GM12878 (cell line): ENCODE measurements at places on chromosomes 7 and 10.
A peak's percentile ranks its signal among the peaks of the same experiment; 100 is the strongest.

- no peak for DNase-seq
Observed at GRCh38 chr7:74051629-74052410, 23.8 kb downstream of the ELN start.

GRCh38 chr10:118635674-118636402, 40.4 kb upstream of the PRLHR start:
- no peak for DNase-seq

GRCh38 chr10:11093771-11094736, 76.4 kb downstream of the CELF2 start:
- DNase-seq: no peak

- DNase-seq: no peak
Observed at GRCh38 chr7:152072421-152072820, 46.9 kb downstream of the GALNT11 start.

- DNase-seq: no peak
Observed at GRCh38 chr10:3412071-3412582, 239.5 kb upstream of the PITRM1 start.

DNA sequence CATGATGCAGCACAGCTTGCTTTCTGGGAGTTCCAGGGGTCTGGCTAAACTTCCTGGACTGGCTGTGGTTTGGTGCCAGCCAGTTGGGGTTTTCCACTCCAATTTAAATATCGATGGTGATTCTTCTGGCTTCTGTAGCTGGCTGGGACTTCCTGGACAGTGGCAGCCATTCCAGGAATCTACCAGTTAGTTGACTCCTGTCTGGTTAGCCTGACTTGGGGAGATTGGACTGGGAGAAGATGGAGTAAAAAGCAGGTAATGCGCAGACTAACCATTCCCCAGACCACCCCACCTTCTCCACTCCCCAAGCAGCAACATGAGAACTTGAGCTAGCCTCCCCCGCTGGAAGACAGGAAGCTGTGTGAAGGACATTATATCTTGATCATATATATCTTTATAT, 6.3 kb upstream of the PIP4K2A start:
- DNase-seq: no peak

DNA sequence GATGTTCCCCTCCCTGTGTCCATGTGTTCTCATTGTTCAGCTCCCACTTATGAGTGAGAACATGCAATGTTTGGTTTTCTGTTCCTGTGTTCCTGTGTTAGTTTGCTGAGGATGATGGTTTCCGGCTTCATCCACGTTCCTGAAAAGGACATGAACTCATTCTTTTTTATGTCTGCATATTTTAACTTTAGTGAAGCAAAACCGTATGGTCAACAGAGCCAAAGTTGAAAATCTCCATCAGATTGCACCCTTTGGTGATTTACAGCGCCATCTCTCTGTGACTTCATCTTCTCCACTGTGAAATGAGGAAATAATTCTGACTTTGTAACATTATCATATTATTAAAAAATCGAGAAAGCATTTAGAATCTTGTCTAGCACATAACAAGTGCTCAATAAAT, 132.3 kb upstream of the PLXDC2 start:
- no peak for DNase-seq

DNA sequence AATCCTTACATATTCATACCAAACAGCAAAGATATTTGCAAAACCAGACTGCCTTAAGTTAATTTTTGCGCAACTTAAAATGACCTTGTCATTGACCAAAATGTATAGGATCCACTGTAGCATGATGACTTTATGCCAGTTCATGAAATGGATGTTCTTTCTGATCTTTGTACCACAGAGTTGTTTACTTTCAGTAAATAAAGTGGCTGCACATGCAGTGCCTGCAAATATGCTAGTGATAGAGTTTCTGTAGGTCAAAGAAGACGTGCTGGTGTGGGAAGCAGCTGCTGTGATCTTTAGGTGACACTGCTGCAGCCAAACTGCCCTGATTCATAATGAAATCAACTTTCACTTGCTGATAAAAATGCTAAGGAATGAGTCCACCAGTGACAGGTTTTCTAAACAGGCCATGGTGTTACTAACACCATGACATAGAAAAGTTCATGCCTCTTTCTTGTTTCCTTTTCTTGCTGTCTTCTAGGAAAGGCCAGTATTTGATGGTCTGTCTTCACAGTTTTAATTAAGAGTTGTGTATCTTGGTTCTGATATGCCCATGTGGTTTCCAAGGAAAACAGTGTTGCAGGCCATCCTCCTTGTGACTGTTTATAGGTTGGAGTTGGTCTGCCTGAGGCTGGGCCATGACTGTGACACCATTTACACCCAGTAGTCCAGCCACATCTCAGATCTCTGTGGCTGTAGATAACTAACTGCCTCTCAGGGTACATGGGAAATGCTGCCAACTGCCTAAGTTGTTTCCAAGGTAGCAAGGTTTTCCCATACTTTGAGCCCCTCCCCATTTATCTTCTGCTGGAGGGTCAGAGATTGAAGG, 62.5 kb downstream of the INSYN2A start:
- DNase-seq: no peak

DNA sequence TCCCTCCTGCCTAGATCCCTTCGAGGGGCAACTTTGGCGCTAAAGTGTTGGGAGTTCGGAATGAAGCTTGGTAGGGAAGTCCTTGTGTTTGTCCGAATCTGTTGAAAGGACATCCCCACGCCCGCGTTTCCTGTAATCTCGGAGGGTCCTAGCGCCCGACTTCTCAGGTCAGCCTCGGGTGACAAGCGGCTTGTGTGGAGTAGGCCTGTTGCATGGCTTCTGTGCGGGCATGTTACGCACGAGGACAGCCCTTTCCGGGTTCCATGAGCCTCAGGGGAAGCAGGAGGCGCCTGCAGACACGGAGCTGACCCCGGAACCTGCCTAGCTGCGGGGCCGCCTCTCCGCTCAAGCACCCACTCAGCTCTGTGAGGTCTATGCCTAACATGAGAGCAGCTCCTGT, 28.4 kb upstream of the AP5Z1 start:
- no peak for DNase-seq

- DNase-seq: no peak
Observed at GRCh38 chr10:62037166-62037831, 135.8 kb downstream of the ARID5B start.

DNA sequence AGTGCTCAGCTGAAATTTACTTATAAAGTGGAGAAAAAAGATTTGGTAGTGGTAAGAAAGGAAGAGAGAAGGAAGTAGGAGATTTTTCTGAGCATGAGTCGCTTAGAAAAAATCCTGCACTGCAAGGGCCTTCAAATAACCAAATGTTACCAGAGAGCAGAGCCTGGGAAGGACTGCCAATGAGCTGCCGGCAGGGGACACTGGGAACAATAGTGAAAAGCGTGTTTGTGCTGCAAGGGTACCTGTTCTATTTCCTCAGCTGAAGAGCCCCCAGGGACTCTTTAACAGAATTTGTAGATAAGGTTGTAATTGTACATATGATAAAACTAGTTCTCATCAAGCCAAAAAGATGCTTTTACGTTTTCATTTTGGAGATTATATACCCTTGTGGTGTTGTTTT, 696.3 kb upstream of the C7orf33 start:
- no peak for DNase-seq

DNA sequence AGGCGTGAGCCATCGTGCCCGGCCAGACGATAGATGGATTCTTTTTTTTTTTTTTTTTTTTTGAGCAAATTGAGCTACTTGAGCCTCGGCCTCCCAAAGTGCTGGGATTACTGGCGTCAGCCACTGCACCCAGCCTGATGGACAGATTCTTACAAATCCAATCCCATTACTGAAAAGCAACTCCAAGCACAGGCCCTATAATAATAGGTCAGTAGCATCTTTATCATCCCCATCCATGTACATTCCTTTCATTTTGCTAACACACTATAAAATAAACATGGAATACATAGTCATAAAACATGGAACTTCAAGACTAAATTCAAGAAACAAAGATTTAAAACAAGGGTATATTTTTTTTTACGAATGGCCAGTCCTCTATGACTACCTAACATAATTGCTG, 16.0 kb upstream of the RSBN1L start:
- no peak for DNase-seq

DNA sequence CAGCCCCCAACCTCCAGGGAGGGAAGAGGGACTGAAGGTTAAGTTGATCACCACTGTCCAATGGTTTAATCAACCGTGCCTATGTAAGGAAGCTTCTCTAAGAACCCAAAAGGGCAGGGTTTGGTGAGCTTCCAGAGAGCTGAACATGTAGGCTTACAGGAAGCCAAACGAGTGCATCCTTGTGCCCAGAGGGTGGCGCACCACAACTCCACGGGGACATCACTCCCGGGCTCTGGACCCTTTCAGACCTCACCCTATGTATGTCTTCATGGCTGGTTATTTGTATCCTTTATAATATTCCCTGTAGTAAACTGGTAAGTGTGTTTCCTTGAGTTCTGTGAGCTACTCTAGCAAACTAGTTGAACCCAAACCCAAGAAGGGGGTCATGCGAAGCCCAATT, 11.5 kb upstream of the NFKB2 start:
- no peak for DNase-seq

GRCh38 chr7:44072364-44073231, 7.2 kb upstream of the PGAM2 start:
- no peak for DNase-seq

DNA sequence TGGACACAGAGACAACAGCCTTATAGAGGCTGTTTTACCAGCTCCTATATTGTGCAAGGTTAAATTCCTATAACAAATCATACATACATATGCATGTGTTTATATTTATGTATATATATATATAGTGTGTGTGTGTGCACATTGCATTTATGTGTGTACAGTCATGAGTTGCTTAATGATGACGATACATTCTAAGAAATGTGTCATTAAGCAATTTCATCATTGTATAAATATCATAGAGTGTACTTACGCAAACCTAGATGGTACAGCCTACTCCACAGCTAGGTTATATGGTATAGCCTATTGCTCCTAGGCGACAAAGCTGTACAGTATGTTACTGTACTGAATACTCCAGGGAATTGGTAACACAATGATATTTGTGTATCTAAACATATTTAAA, 30.1 kb upstream of the TNKS2 start:
- DNase-seq: no peak

GRCh38 chr7:156947120-156947843, 2.2 kb upstream of the NOM1 start:
- no peak for DNase-seq

DNA sequence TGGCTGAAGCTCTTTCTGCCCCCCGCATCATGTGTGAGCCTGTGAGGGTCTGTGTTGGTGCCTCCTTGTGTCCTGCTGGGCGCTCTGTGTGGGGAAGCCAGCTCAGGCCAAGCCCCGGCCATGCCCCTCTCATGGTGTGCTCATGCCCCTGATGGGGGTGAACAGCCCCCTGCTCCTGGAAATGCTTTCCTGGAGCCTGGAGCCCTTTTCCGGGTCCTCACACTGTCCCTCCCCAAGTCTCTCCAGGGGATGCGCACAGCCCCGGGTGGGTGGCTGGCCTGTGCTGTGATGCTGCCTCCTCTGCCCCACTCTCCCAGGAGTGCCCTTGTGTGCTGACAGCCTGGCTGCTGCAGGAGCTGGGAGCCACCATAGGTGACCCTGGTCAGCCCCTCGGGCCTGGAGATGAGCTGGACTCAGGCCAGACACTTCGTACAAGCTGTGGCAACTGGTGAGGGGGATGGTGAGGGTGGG, 20.8 kb upstream of the ZNF862 start:
- no peak for DNase-seq

DNA sequence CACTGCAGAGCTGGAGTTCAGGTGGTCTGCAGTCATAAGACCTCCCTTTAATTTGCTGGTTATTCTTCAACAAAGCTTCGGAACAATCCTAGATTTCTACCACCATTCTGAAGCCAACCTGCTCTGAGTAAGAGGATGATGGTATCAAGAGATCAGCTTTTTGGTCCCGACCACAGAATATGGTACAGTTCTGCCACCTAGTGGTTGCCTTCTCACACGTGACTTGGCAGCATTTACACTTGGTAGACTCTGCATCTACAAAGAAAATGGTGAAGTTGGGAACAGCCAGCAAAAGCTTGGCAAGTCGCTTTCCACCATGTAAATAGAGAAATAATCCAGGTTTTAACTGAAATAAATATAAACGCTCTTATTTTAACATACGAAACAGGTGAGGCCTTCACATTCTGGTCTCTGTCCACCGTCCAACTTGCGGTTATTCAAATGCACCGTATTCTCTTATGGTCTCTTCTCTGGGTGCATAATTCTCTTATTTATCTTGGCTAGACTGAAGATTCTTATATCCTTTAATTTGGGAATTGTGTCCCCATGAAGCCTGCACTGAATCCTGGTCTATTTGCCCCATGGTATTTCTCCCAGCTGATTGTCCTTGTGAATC, 173.9 kb upstream of the GRM3 start:
- DNase-seq: peak; percentile 27

GRCh38 chr10:34237898-34238455, 577.1 kb downstream of the PARD3 start:
- DNase-seq: no peak

DNA sequence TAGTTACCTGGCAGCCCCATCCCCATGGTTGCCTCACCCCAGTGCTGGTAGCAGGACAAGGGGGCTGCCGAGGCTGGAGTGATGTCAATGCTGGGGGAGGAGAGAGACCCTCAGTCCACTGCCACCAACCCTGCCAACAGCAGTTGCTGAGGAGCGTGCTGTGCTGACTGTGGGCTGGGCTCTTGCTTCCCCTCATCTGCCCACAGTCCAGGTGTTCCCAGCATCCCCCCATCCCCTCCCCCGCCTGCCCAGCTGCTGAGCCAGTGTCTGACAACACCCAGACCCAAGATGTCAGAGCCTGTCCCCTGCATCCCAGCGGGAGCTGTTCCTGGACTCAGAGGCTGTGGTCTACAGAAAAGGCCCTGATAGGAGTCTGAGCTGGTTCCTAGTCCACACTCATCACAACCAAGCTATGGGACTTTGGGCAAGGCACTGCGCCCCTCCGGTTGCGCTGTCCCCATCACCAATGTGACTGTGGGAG, 14.6 kb upstream of the PSAP start:
- no peak for DNase-seq

GRCh38 chr10:66591865-66592264, 334.0 kb upstream of the LRRTM3 start:
- no peak for DNase-seq

DNA sequence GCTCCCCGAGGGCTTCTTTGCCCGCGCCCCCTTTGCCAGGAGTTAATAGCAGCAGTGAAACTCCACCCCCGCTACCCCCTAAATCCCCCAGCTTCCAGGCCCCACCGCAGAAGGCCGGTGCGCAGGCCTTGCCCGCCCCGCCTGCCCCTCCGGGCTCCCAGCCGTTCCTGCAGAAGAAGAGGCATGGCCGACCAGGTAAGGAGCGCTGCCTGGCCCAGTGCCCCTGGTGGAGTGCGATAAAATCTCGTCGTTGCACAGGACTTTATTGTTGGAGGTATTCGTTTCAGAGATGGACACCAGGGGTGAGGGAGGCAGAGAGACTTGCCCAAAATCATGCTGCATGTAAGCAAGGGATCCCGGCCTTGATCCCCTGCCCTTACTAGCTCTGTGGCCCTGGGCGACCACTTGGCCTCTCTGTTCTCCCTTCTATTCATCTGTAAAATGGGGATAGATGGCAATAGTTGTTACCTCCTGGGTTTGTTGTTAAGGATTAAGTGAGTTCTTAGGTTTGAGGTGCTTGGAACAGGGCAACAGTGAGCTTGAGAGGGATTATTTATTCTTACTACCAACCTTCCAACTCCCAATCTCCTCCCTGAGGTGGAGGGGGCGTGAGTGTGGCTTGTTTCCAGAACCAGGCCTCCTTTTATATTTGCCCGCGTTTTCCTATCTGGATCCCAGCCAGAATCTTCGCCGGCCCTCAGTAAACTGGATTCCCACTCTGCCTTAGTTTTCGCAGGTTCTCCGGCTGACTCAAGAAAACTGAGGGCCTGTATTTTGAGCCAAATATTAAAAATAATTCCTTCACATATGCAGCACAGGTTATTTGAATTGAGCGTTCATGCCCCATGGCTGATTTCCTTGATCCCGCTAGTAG, 78.3 kb downstream of the WIPF3 start:
- no peak for DNase-seq

- no peak for DNase-seq
Observed at GRCh38 chr7:43038254-43038653, 74.2 kb upstream of the HECW1 start.
